ENCODE measurements at places on chromosomes 13 and 19.

DNA sequence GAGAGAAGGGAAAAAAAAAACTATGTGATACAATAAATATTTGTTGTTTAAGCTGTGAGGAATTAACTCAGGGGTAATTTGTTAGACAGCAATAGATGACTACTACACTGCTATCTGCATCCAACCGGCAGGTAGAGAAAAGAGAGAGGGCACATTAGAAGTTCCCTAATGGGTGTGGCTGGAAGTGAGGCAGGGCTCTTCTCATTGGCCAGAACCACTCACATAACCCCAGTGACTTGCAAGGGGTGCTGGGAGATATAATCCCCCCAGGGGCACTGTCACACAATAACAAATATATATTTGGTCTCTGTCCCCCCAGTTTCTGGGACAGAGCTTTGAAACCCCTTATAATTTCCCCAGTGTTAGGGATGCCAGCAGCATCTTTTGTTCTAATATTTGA, 24.3 kb downstream of the FGF21 start:
- DNase-seq: no peak

- DNase-seq: peak; percentile 50
These were observed 468 bp downstream of the STX10 start for GRCh38 chr19:13149628-13150186.

- no peak for DNase-seq
These were observed 812.8 kb upstream of the SLC10A2 start for GRCh38 chr13:103878891-103879605.

DNA sequence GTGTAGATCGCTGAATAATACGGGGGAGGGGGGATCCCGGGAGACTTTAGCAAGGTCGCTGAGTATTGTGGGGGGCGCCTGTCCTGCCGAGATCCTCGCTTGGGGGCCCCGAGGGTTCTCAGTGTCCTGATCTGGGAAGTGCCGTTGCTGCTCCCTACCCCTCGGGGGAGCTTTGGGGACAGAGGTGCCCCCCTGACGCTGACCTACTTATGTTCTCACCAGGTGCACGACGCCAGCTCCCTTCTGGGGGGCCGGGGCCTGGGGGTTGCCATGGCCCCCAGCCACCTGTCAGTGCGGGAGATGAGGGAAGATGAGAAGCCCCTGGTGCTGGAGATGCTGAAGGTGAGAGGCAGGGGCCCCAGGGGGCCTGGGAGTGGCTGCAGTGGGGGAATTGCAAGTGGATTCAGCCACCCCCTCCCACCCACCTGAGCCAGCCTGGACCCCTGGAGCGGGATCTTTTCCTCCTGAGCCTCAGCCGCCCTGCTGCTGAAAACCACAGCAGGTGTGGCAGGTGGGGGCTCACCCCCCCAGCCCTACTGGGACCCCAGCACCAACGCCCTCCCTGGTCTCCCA, 537 bp downstream of the NAT14 start:
- no peak for DNase-seq

DNA sequence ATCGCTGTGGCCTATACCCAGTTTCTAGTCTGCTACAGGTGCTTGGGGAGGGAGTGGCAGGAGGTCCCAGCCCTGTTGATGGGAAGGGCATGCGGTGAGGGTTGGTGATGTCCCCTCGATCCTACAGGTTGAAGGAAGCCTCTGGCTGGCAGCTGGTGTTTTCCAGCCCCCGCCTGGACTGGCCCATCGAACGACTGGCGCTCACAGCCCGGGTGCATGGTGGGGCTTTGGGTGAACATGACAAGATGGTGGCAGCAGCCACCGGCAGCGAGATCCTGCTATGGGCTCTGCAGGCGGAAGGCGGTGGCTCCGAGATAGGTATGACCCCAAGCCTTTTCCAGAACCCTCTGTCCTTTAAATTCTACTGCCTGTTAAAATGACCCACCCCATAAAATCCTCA, 3.9 kb downstream of the SHKBP1 start:
- DNase-seq: no peak

DNA sequence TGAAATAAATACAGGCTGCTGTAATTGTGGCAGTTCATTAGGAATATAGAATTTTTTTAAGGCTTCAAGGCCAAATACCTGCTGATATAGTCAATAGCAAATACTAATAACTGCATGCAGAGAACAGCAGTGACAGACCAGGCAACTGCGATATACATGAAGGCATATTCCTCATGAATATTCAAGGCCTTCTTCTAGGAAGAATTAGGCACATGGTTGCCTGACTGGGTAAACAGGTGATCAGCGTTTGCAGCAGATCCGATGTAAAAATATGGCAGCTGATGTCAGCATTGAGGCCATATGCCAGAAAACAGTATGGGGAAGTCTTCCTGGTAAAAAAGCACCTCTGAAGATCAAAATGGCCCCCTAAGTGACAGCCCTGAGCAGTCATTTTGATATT, 629.7 kb downstream of the UQCRFS1 start:
- DNase-seq: no peak

- DNase-seq: no peak
These were observed 3.4 kb downstream of the TMEM145 start for GRCh38 chr19:42316223-42317211.

DNA sequence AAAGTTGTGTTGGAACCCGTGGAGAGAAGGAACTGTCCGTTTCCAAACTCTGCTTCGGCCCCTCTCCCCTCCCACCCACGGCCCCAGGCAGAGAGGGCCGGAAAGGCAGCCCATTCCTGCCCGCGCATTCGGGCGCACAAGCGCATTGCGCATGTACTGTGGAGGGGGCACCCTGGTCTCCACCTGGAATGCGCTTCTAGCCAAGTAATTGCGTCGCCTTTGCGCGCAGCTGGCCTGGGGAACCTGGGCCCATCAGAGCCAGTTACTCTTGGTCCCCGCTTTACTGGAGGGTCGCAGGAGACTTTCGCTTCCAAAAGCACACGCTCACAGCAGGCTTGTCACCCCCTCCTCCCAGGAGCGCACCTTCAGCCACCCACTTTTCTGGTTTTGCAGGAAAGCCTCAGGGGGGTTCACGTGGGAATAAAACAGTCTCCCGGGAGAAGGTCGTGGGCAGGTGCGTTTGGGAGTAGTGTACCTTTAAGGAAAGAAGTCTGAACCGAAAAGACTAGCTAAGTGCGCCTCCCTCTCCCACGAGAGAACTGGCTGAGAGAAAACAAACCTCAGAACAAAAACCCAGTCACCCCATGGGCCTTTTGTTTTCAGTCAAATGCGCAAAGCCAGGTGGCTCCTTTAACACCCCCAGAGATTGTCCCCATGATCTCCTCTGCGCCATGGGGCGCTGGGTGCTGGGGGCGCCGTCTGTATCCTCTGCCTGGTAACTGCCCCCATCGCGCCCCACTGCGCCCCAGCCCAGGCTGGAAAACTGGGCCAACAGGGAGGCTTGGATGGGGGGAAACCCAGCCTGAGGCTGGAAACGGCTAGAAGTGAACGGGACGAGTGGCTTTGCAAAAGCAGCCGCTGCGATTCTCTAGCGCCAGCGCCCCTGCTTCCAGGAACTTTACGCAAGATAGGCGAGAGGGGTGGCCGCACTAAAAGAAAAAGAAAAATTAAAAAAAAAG, 28.5 kb downstream of the GSX1 start:
- DNase-seq: no peak

DNA sequence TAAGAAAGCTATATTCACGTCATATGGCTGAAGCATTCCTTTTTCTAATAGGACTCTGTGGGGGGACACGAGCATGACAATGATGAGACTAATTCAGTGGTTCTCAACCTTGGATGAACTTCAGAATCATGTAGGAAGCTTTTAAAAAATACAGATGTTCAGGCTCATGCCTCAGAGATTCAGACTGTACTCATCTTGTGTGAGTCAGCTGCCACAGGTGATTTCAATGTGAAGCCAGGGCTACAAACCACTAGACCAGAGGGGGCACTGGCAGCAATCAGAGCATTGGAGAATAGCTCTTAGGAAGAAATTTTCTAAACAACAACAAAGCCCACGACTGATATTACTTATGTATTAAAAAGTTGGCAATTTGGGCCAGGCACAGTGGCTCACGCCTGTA, 91.7 kb downstream of the SERP2 start:
- no peak for DNase-seq

DNA sequence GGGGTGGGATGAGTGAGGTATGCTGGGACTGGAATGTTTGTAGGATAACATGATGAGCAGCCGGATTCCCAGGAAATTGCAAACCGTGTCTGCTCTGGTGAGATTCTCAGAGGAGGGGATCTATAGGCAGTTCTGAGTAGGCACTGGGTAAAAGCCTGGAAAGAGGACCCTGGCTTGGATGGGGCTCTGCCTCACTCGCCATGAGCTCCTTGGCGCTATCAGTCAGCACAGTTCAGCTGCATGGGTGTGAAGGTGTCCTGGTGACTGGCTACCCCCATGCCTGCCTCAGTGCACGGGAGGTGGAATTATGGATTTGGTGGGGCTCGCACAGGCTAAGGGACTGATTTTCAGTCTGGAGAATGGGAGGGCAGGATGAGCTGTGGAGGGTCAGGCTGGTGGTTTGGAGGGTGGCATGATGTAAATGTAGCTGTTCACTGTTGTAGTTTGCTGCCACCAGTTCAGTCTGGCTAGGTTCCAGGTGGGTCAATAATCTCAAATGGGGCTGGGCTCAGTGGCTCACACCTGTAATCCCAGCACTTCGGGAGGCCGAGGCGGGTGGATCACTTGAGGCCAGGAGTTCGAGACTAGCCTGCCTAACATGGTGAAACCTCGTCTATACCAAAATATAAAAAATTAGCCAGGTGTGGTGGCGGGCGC, 9.2 kb upstream of the ZNF627 start:
- DNase-seq: no peak

DNA sequence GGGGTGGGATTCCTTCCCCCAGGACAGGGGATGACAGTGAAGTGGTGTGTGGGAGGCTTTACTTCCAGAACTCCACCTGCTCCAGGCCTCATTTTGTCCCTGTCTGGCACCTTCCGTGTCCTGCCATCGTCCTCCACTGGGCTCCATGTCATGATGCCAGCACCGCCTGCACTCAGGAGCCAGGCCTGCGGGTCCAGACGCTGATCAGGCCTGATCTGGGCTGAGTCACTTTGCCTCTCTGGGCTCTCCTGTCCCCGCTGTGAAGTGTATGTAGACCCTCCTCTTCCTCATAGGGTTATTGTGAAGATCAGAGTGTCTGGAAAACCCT, 9.6 kb downstream of the FUZ start:
- no peak for DNase-seq

GRCh38 chr19:46678110-46678732, 17.2 kb upstream of the DACT3 start:
- peak; percentile 76 for DNase-seq

DNA sequence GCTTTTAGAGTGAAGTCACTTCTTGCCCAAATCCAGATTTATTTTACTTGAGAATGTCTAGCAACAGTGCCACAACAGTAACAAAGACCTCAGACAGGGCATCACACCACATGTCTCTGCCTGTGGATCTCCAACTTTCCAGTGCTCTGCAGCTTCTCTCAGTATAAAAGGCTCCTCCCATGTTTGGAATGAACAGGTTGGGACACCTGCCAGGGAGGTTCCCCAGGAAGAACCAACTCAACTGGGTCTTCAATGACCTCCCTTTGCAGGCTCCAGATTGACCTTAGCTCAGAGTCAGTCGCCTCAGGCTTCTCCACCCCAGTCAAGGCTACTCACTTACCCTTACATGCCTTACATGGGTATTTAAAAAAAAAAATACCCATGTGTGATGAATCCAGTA, 3.4 kb downstream of the ZNF823 start:
- DNase-seq: no peak

DNA sequence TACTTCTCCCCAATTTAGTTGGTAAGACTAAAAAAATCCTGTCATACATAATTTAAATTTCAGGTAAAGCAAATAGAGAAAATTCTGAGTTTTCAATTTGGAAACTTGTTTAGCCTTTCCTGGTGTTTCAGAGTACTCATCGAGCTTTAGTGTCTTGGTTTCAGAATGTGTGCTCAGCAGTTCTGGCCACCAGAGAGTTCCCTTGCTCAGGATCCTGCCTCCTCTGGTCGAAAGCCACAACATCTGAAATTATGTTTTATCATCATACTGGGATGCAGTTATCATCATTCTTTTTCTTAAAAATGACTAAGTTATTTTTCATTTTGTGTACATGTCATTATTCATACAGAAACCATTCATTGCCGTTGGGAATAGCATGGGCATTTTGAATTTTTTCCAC, 263.2 kb upstream of the SPRY2 start:
- DNase-seq: no peak

GRCh38 chr19:47600246-47601179, 8.4 kb upstream of the BICRA start:
- DNase-seq: peak; percentile 100

- no peak for DNase-seq
These were observed 26.4 kb upstream of the TPTE2 start for GRCh38 chr13:19587635-19588300.

DNA sequence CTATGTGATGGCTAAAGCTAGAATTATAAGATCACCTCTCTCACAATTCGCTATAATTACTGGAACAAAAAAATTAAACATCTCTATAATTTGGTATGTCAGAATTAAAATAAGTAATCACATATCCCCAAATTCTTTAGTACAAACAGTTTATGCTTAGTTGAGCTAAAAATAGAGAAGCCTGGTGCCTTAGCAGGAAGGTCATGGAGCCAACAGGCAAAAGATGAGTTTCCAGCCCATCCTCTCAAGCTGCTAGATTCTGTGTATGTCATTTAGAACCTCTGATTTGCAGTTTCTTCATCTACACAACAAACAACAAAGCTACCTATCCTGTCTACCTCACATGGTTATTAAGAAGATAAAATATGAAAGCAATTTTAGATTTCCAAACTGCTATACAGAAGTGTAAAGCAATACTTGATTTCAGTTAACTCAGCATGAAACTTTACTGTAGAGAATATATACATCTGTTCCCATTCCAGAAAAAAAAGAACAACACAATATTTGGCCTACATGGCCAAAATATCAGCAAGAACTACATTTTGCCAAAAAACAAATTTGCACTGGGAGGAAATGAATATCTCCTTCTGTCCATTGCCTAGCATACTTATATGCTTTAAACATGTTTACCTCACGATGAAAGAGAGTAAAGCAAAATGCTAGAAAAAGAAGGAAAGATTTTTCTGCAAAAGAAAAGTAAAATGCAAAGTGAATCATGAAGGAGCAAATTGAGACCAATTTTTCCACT, 294.0 kb upstream of the MIR17HG start:
- no peak for DNase-seq

- no peak for DNase-seq
These were observed 1208.0 kb downstream of the DIAPH3 start for GRCh38 chr13:58955546-58956385.

- no peak for DNase-seq
These were observed 160.1 kb downstream of the COG6 start for GRCh38 chr13:39815345-39816111.

GRCh38 chr19:18233224-18233825, 7.1 kb upstream of the PDE4C start:
- peak; percentile 49 for DNase-seq

DNA sequence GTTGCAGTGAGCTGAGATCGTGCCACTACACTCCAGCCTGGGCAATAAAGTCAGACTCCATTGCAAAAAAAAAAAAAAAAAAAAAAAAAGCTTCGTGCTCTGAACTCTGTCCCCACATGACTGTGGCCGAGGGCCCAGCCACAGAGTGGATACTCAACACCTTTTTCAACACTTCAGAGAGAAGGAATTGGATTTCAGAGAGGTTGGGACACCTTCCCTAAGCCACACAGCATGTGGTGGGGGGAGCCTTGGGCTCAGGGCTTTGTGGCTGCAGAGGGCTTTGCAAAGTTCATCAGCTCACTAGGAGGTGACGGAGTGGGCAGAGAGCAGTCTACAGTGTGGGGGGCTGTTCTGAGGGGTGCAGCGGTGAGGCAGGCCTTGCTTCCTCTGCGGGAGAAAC, 9.5 kb downstream of the LSM7 start:
- no peak for DNase-seq

GRCh38 chr19:21109116-21109515, 27.1 kb downstream of the ZNF714 start:
- DNase-seq: no peak

- DNase-seq: peak; percentile 90
These were observed 9.8 kb upstream of the SLC7A10 start for GRCh38 chr19:33235269-33235995.
